ENCODE measurements at places on chromosomes 4 and X. TPM values are rescaled to one million over a fixed set of nuclear protein-coding genes. Genes with fewer than 3 reads are reported as not detected.

Gene GYPA
- total RNA-seq, result not detected

Gene BEND4
- not detected for total RNA-seq

Gene CXCL10
- not detected for total RNA-seq

Gene TSPAN7
- 0.40 TPM for total RNA-seq

- no peaks in the 10 kb centered on the region for H3K27me3 ChIP-seq
- no peaks in the 10 kb centered on the region for H3K4me1 ChIP-seq
- DNase-seq, result no peak
- no peaks in the 10 kb centered on the region for H3K36me3 ChIP-seq
Measured at GRCh38 chr4:178612733-178613132, 1170.5 kb upstream of the AGA start.

Gene BGN
- total RNA-seq, result 1,581 TPM

GRCh38 chrX:39163581-39164126, 362.4 kb downstream of the MID1IP1 start:
- no peak overlapping the region for H3K4me3 ChIP-seq
- no peak overlapping the region for H3K27ac ChIP-seq
- no peaks in the 10 kb centered on the region for H3K27me3 ChIP-seq
- H3K36me3 ChIP-seq, result no peaks in the 10 kb centered on the region
- no peaks in the 10 kb centered on the region for H3K4me1 ChIP-seq
- no peak for DNase-seq

Measured in osteocyte (in vitro differentiated cells).